B cell (primary cell): ENCODE measurements at places on chromosomes 6 and 20.

GRCh38 chr20:17928633-17929311, 39.8 kb downstream of the SNX5 start:
- no peak for DNase-seq

- DNase-seq: no peak
Measured at GRCh38 chr6:167807756-167808155, 19.0 kb upstream of the AFDN start.

- DNase-seq: no peak
Measured at GRCh38 chr6:74368746-74369145, 672.7 kb downstream of the CD109 start.

GRCh38 chr6:40947876-40948526, 91.0 kb downstream of the UNC5CL start:
- no peak for DNase-seq

DNA sequence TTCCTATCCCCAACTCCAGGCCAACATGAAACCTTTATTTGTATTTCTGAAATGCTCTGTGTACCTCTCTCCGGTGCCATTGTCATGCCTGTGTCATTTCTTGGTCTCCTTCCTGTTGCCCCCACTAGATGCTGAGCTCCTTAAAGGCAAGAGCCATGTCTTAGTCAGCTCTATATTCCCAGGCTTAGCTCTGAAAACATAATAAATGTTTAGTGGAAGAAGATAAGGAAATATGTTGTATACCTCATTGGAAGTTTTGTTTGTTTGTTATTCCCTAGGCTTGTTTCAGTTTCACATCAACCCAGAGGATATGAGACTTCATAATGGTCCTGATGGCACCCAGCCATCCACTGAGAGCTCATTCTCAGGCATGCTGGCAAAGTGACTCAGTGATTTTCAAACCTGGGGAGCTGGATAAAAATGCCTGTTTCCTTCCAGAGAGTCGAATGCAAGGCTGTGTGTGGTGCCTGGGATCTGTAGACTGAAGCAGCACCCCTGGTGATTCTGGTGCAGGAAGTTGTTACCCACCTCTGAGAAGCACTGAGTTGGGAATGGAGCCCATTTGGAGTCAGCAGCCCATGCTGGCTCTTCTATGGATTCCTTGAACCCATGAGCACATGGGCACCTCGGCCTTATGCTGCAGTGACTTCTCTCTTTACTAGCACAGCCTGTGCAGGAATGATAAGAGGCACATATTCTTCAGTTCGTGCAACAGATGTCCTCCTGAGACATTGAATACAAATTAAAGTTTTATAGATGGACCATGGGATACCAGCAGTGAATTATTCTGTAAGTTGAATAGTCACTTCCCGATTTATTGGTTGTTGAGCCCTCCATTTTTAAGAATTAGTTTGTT, 205.2 kb downstream of the FARS2 start:
- DNase-seq: no peak
